ENCODE measurements at places on chromosomes 11 and 22.

GRCh38 chr11:128686745-128687177 lies 7.1 kb upstream of the FLI1 start:
- peak; percentile 32 for DNase-seq

DNA sequence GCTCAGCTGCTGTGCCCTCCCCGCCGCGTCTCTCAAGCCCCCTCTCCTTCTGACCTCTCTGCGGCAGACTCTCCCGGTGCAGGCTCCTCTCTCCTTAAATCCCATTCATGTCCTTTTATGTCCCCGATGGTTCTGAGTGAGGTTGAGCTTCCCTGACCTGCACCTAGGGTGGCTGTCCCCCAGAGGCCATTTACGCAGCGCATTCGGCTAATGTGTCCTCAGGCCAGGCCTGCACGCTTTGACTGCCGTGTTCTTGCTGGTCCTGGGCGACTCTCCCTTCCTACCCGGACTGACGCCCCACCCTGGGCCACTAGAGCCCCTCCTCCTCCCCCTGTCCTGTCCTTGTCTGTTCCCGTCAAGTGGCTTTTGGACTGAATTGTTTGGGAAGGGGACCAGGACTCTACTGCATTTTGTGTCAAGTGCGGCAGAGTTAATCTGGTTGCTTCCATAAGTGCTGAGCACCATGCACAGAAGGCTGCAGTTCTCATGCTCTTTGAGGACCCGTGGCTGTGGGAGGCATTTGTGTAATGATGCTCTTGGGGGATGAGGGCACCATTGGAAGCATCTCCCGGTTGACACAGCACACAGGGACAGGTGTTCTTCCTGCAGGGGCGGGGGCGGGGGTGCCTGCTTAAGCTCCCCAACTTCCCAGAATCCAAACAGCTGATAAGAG lies 37.1 kb downstream of the IGHMBP2 start:
- DNase-seq: no peak

DNA sequence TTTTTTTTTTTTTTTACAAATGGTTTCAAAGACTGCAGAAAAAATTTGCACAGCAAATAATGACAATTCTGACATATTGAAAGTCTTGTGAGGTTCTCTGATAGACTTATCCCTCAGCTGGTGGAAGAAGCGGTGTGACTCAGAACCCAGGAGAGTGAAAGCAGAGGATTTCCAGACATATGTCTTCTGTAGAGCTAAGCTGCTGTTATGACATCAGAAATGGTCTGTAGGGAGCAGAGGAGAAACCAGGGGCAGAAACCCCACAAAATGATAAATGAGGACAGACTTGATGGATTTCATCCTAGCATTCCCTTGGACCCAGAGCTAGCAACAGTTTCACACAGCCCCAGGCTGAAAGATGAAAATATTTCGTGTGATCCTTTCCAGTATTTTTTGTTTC lies 582.6 kb downstream of the METTL15 start:
- DNase-seq: no peak

DNA sequence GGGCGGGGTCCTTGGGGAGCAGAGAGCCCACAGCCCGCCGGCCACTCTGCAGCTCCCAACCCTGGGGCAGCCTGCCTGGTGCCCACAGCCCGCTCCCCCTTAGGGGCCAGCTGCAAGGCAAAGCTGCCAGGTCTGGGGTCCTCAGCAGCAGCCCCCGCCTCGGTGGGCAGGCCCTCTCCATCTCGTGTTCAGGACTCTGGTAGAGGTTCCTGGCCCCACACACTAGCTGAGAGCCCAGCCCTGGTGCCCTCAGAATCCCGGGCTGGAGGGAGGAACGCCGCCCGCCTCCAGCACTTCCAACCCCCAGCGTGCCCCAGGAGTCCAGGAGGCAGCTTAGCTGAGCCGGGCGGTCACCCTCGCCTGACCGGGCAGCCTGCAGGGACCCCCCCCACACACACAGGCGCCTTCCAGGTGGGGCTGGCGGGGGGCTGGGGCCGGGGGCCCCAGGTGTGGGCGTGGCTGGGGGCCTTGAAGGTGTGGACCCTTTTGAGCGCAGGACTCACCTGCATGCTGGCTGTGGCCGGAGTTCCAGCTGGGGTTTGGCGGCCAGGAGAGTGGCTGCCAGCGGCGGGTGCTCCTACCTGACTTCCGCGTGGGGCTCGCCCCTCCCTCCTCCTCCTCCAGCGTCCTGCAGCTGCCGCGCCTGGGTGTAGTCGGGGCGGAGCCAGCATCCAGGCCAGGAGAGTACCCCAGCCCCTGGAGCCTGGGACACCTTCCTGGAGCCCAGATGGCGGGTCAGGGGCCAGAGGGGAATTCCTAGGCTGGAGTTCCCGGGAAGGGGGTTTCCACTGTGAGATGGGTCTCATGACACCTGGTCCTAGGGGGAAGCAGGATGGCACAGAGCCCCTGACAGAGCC lies at the start of gene ANO9:
ANO9 (minus strand) TSS at position 594 of the 857 bp plus-strand sequence; CDS start at position 509, 85 bp downstream.
- DNase-seq: peak; percentile 52

DNA sequence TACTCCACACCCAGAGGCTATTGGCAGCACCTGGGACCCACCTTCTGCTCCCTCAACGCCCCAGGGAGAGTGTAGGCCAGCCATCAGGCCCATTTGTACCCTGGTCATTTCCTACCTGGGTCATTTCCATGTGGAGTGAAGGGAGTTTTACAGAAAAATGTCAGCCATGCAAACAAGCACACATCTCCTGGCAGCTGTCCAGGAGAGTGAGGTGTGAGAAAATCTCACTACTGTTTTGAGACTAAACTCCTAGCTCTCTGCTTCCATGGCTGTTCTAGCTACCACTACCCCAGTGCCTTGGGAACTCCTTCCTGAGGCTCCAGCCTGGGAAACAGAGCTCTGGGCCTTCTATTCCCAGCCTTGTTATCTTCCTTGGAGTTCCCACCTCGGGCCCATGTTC lies 2.8 kb upstream of the TMPRSS13 start:
- DNase-seq: no peak

- DNase-seq: no peak
Measured at GRCh38 chr11:66194391-66194790, 74.0 kb upstream of the RAB1B start.

DNA sequence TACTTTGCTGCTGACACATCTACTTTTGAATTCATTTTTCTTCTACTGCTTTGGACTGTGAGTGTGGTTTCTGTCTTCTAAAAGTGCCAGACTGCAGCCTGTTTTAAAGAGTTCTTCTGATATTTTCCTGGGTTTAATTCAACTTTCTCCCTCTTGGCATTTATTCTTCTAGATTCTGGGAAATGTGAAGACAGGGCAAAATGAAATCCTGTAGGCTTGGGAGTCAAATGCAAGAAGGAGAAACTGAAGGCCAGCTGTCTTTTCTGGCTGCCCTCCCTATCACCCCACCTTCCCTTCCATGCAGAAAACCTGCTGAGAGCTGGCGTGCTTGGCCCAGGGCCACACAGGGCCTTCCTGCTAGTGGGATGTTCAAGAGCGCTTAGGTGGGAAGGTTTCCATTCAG lies 7.6 kb downstream of the ZNF70 start:
- no peak for DNase-seq

- no peak for DNase-seq
Measured at GRCh38 chr22:40797427-40797826, 21.7 kb downstream of the SLC25A17 start.

DNA sequence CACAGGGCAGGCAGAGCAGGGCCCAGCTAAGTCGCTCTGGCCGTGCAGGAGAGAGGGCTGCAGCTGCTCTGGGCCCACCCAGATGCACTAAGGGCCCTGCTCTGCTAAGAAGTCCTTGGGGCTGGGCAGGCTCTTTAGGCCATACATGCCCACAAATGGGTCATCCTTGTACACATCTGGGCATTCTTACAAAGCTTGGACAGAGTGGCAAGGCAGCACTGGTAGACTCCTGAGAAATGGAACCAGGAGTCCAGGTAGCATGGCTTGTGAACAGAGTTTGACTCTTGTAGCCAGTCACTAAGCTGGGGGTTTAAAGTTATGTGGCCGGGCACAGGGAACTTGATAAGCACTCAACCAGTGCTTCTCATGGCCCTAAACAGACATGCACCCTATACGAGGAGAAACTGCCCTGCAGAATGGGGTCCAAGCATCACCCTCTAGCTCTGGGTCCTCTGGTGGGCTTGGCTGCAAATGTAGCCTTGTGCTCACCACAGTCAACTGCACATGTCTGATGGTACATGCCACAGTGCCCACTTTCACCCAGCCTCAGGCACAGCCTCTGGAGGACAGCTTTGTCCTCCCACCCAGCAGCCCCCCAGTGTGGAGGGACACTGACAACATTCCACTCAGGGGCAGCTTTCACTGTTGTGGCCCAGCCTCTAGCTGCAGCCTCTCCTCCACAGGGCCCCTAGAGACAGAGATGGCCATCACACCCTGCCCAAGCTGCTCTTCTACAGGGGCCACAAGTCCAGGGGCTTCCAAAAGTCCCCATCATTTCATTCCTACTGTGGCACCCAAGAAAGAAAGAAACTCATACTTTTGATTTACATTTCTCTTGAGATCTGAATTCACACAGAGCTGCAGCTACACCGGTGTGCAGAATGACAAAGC lies 75.2 kb downstream of the DGCR2 start:
- no peak for DNase-seq

- DNase-seq: no peak
Measured at GRCh38 chr11:122112470-122113365, 3.3 kb downstream of the BLID start.

DNA sequence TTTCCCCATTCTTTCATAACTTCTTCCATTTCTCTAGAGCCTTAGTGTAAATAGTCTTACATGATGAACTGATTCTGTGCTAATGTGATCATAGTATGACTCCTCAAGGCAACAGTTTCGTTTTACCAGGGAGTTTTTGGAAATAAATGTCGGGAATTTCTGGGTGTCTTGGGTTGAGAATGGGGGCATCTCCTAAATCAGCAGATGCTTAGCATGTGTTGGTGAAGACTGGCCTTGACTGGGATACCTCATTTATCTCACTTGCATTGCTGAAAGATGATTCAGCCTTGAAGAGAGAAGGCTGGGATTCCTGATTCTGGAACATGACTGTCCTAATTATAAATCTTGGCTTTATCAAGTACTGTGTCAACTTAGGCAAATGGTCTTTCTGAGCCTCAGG lies 115.7 kb upstream of the C11orf87 start:
- DNase-seq: no peak

GRCh38 chr11:58075781-58076180 lies 45.0 kb downstream of the OR6Q1 start:
- DNase-seq: no peak

DNA sequence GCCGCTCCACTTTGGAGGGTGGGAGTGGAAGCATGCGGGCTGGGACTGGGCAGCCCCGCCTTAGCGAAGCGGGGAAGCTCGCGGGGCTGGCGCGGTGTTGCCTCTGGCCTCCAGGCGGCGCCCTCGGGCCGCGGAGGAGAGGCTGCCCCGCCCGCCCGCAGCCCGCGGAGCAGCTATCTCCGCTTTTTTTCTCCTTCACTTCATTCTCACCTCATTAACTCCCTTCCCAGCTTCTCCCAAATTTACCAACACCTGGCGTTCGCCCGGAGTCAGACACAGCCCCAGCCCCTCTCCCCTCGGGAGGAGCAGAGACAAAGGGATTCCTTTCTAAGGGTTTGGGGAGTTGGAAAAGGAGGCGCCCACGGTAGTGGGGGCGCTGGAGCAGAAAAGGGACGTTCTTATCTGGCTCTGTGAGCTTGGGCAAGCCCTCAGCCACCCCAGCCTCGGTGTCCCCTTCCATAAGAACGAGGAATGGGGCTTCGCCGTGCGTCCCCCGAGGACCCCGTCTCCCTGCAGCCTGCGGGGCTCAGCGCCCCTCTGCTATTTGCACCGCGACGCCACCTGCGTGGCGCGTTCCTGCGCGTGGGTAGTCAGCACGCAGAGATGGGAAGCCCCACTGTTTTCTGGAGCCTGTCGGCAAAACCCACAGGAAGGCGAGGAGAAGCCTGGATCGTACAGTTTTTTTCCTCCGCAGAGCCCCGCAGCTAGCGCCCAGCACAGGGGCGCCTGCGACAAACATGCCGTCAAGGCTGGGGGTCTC lies 1.5 kb upstream of the WNT11 start:
- DNase-seq: peak; percentile 67

GRCh38 chr11:2434008-2434407 lies 10.3 kb downstream of the TRPM5 start:
- DNase-seq: no peak

GRCh38 chr22:38310518-38311322 lies 6.5 kb downstream of the CSNK1E start:
- no peak for DNase-seq

DNA sequence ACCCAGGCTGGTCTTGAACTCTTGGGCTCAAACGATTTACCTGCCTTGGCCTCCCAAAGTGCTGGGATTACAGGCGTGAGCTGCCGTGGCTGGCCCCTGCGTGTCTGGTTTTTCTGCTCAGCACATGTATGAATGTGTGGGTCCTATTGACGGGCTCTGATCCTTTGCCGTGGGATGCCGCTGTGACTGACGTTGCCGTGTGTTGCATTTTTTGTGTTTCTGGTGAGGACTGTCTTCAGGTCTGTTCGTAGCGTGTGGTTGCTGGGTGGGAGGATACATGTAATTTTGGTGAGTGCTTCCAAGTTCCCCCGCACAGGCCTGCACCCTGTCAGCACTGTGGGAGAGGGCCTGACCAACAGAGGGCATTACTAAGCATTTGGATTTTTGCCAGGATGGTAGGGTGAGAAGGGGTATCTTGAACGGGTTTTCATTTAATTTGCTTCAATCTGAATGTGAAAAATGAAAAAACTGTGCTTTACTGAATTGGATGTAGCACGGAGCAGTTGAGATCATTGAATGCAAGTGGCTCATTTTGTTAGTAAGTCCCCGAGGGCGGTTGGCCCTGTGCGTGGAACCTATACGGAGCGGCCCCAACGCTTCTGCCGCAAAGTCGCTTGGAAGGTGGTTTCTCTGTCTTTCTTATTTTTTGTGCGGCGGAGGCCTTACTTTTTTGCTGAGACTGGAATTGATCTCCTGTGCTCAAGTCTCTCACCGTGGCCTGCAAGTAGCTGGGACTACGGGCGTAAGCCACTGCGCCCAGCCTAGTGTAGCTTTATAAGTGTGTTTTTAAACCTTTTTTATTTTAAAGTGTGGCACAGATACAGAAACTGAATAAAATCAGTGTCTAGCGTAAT lies 8.2 kb downstream of the ZBED4 start:
- no peak for DNase-seq

All from effector CD4-positive, alpha-beta T cell (primary cell).